Omental fat pad (tissue), 4 donors: ENCODE measurements at places on chromosomes 11 and 22.
A peak's percentile ranks its signal among the peaks of the same experiment; 100 is the strongest.

GRCh38 chr22:46250783-46251125 is 661 bp upstream of the CDPF1 start:
- DNase-seq: no peak

- DNase-seq: peak; percentile 20
Measured at GRCh38 chr11:1335264-1335810, 25.9 kb upstream of the TOLLIP start.

- DNase-seq: no peak
Measured at GRCh38 chr11:11909727-11910126, 68.0 kb downstream of the USP47 start.

DNA sequence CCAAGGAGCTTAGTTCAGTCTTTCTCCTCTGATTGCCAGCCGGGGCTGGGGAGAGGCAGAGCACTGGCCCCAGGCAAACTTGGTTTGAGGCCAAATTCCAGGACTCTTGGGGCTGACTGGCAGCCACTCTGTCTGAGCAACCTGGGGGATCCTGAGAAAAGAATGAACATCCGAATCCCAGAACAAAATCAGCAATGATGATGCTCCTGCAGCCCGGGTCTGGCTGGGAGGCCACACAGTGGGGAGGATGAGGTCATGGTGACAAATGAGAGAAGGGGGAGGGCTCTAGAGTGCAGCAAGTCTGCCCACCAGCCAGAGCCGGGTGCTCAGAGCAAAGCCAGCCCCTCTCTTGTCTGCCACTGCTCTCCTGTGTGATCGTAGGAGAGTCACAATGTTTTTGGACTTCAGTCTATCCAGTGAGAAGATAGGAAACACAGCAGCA is 71.8 kb upstream of the PAX6 start:
- DNase-seq: no peak

DNA sequence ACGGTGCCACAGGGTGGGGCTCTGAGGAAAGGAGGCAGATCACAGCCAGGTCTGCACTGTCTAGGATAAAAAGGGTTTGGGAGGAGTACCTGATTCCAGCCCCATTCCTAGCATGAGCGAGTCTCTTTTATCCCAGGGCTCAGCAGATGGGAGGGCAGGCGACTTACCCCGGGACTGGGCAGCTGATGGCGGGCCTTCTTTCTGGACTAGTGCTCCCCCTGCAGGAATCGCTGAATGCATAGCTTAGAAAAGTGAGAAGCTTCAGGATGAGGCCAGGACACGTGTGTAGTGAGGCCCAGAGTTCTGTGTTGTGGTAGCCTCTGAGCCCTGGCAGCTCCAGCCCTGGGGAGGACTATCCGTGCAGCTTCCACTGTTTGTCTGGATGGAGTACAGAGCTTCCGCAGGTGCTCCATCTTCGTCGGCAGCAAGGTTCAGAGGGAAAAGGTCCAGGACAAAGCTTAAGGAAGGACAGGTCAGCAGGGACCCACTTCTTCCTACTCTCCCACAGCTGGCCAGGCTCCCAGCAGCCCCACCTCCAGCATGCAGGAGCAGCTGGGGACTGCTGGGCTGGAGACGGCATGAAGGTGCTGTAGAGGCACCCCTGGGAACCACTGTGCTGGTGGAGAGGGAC is 30.4 kb downstream of the COMMD9 start:
- DNase-seq: no peak
